CD4-positive, alpha-beta T cell treated with Interferon alpha-2 for 1 hour (primary cell): ENCODE measurements at places on chromosomes 7 and 10.

GRCh38 chr7:106952658-106953231, 87.7 kb downstream of the PIK3CG start:
- DNase-seq: no peak

GRCh38 chr7:159078193-159078910, 66.3 kb downstream of the VIPR2 start:
- no peak for DNase-seq

GRCh38 chr7:11737723-11738122, 94.3 kb downstream of the THSD7A start:
- DNase-seq: no peak

DNA sequence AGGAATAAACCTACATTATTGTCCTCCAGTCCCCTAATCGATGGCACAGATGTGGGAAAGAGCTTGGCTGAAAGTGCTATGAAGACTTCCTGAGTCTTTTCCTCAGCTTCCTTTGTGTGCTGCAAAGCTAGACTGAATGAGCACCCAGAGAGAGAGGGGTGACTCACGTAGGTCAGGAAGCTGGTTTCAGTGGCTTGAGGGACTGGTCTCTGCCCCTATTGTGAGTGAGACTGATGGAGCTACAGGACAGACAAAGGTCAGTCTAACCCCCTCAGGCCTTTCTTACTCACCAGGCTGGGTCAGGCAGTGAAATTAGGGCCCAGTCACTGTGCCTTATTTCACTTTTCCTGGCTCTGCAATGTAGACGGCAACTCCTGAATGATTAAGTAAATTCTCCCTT, 171.1 kb upstream of the GRB10 start:
- DNase-seq: no peak

DNA sequence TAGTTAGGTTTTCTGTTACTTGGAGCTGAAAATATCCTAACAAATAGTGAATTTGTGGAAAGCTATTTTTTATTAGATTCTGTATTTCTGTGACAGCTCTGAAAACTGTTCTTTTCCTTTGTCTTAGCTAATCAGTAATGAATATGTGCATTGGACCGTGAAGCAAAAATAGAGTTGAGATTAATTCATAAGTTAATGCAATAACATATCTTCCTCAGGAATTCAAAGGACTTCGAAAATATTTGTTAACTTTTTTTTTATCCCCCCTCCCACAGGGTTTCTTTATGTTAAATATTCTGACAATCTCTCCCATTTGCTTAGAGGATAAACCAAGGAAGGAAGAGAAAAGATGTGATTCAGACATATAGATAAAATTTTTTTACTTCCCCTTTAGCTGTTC, 101.4 kb downstream of the PODXL start:
- no peak for DNase-seq

GRCh38 chr10:3213758-3214515, 41.4 kb upstream of the PITRM1 start:
- no peak for DNase-seq

GRCh38 chr10:3563298-3563697, 221.7 kb downstream of the KLF6 start:
- DNase-seq: no peak

DNA sequence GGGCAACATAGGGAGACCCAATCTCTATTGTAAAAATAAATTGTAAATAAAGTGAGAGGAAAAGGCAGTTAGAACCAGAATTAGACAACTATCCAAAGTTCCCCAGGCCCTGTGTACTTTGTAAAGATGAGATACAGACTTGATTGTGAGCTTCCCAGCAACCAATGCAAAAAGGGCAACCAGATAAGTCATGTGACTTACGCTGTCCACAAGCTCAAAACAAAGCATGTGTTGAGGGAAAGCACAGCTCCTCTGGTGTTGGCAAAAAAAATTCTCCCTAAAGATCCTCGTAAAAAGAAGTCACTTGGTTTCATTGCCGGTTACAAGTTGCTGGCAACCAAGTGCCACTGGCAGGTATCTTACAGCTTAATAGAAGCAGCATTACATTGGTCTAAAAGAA, 154.0 kb downstream of the CUX1 start:
- DNase-seq: no peak

DNA sequence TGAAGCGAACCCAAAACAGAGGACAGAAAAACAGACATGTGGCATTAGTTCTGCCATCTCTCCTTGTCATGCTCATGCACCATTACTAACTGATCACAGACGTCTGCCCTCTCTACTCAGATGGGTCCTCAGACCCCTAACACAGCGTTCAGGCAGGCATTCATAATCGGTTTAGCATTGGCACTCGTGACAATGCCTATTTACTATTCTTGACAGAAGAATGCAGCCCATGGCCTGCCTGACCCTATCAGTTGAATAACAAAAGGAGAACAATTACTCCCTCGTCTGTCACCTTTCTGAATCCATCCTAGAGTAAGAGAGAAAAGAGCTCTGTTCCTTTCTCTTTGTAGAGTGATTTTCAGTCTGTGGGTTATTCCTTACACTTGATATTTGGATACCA, 194.6 kb upstream of the PHYHIPL start:
- DNase-seq: no peak

DNA sequence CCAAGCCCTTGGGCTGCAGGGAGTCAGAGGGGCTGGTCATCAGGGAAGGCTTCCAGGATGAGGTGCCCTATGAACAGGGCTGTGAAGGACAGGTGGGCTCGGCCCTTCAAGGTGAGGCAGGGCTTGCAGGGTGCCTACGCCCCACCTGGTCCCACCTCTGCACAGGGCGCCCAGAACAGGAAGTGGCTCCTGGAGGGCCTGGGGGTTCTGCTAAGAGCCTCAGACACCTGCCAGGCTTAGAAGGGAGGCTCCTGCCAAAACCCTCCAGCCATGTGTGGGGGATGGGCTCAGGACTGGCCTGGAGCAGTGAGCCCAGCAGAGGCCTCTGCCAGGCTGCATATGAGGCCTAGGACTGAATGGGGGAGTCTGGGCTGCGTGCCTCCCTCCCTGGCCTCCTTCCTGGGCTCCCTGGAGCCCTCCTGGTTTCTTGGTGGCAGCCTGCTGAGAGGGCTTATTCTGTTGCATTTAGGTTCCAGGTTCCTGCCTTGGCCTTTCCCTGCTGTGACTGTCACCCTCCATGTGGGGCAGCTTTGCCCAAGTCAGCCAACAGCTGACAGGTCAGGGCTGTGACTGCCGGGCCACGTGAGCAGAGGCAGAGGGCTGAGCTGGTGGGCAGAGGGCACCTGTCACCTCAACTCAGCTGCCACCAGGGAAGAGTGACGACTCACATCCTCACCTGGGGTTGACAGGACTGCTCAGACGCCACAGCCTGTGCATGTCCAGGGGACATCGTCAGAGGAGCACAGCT, 45.2 kb upstream of the MSMB start:
- DNase-seq: no peak

GRCh38 chr7:36217211-36217960, 64.3 kb downstream of the EEPD1 start:
- DNase-seq: no peak

- DNase-seq: no peak
Measured at GRCh38 chr7:47504551-47505311, 77.2 kb downstream of the TNS3 start.

GRCh38 chr7:142626420-142627035, 122.7 kb upstream of the PRSS1 start:
- peak; percentile 76 for DNase-seq

DNA sequence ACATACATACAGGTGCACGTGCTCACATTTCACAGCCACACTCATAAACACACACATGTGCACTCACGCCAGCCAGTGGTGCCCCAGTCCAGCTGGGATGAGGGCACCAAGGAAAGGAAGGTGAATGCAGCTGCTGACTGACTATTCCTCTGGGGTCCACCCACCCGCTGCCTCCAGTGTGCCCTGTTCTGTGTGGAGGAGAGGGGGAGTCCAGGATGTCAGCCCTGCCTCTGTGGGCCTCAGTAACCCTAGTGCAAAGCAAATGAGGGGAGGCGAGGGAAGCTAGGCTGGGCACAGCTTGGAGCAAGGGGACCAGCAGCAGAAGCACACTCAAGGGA, 57.6 kb downstream of the YKT6 start:
- no peak for DNase-seq

DNA sequence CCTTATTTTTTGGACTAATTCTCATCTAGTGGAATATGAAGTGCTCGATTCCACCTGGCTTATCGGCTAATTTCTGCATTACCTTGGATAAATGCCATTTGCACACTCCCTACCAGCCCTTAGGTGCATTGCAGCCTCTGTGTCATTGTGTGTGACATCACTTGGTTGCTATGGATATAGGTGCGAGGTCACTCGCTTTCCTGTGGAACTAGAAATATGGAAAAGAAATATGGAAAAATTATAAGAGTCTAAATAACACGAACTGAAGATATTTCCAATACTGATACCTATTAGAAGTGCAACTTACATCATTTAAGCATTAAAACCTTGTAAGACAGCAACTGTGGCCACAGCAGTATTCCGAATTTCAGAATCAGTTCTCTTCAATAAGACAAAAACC, 2.0 kb downstream of the YWHAG start:
- no peak for DNase-seq

- peak; percentile 19 for DNase-seq
Measured at GRCh38 chr7:144854839-144855424, 19.1 kb upstream of the TPK1 start.

DNA sequence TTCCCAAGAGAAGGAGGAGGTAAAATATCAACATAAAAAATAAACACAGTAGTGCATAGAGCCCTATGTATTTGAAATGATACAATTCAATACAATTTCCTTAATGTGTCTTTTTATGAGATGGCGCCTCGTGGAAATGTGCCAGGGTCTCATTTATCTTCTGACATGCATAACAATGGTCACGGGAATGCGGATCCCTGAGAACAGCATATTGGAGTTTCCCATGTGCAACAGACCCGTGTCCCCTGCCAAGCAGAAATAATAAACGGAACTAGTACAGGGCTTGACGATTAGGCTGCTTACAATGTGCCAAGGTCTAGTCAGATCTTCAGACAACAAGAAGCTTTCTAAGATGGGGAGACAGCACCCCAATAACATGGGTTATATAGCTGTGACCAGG, 217.9 kb downstream of the ARHGAP21 start:
- DNase-seq: no peak

DNA sequence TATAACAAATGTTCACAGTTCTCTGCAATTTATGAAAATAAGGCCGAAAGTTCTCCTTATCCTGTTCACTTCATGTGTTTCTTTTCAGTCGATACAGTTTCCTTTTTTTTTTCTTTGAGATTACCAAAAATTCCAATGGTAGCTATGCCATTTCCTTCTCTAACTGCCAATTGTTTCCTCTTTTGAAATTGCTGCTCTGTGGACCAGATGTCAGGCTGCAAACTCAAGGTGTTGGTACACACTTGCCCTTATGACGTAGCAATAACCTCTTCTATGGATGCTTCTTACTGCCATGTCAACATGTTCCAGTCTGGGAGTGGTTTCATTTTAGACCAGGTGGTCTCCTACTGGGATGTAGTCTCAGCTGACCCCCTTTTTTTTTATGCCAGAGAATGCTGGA, 52.9 kb downstream of the CASD1 start:
- DNase-seq: no peak

GRCh38 chr7:157676001-157676400, 339.2 kb downstream of the DNAJB6 start:
- DNase-seq: no peak

GRCh38 chr10:69583106-69583505, 9.9 kb upstream of the NEUROG3 start:
- DNase-seq: no peak

DNA sequence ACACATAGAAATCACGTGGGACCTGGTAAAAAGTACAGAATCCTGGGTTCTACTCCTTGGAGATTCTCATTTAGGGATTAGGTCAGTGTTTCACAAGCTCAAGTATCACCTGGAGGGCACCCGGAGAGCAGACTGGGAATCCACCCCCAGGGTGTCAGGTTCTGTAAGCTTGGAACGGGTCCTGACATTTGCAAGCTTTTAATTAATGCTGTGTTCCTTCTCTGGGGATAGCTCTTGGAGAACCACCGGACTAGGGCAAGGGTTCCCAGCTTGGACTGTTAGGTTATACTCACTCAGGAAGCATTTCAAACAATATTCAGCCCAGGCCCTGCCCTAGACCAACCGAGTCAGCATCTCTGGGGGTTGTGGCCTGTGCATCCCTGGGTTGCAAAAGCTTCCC, 23.0 kb downstream of the TCF7L2 start:
- no peak for DNase-seq

DNA sequence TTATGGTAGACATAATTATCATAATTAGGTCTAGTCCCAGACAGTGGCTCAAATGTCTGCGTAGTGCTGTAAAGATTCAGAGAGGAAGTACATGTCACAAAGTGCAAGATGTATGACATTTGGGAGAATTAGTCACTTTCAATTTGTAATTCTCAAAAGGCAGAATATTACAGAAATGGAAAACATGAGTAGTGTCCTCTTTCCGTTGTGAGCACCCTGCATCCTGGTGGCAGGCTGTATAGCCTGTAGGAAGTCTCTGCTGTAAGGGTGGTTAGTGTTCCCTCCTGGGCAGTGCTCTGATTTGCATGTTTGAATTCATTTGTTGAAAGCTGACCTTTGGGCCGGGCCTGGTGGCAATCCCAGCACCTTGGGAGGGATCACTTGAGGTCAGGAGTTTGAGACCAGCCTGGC, 17.0 kb downstream of the CDK14 start:
- DNase-seq: peak; percentile 15

DNA sequence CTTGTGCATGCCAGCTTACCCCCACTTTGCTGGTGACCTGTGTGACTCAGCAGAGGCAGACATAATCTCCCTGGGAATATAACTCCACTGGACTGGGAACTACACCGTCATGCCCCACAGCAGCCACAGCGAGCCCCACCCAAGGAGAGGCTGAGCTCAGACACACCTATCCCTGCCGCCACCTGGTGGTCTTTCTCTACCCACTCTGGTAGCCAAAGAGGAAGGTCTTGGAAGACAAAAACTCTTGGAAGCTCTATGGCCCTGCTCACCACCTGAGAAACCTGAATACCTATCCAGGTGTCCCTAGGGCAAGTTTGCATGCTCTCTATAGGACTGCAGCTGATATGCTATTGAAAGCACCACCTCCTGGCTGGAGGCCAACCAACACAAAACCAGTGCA, 48.1 kb downstream of the MYO3A start:
- DNase-seq: no peak

DNA sequence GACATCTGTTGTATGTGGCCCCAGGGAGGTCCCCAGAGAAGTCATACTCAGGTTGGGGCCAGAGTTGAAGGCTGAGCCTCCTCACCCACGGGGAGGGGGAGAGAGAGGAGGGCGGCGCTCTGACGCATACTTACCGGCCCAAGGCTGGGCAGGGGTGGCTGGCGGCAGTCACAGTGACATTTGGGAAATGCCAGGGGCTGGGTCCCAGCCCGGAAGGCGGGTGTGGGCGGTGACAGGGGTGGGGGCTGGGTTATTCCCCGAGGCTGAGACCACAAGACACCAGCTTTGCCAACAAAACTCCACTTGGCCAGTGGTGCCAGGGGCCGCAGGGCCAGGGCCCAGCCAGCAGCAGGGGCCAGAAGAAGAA, 41.1 kb downstream of the RASGEF1A start:
- DNase-seq: peak; percentile 63

DNA sequence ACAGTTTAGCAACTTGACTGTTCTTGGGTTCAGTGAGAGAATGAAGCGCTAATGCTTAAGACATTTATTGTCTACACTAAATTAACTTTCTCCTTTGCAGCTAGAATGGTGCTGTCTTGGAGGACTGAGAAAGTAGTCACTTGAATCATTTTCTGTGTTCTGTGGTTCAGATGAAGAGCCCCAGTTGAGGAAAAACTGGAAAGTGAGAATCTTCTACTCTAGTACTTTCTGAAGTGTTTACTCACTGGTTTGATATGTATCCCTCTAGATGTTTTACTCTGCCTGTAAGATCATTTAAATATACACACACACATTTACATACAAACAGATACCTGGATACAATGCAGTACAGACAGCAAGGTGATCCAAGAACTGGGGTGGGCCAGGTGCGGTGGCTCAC, 308.1 kb downstream of the CAMK1D start:
- DNase-seq: no peak
